ENCODE measurements at places on chromosomes 6 and 20. TPM values are rescaled to one million over a fixed set of nuclear protein-coding genes. Genes with fewer than 3 reads are reported as not detected.

GRCh38 chr6:389622-390021, 1.9 kb upstream of the IRF4 start:
- DNase-seq = no peak

MYLK4 gene
- 0.61 TPM for total RNA-seq

DNA sequence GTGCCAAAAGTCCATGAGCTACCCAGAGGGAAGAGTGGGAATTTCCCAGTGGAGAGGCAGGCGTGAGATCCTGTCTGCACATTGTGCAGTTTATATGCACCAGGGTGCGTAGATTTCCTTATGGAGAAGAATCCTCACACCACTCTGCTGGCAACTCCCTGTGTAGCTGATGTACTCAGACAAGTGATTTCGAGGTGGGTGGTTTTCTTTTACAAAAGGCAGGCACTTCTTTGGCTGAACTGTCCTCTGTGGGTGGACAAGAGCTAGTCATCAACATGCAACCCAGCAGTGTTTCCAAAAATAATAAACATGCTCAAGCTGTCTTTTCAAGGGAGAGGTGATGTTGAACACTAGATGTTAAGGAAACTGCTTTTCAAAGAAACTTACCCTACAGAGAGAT, 121.7 kb upstream of the NXT1 start:
- peak; percentile 18 for DNase-seq

GRCh38 chr6:63804381-63804956, 168.9 kb downstream of the PHF3 start:
- DNase-seq = no peak

- DNase-seq = no peak
Observed at GRCh38 chr6:143955971-143956370, 52.1 kb downstream of the PLAGL1 start.

DNA sequence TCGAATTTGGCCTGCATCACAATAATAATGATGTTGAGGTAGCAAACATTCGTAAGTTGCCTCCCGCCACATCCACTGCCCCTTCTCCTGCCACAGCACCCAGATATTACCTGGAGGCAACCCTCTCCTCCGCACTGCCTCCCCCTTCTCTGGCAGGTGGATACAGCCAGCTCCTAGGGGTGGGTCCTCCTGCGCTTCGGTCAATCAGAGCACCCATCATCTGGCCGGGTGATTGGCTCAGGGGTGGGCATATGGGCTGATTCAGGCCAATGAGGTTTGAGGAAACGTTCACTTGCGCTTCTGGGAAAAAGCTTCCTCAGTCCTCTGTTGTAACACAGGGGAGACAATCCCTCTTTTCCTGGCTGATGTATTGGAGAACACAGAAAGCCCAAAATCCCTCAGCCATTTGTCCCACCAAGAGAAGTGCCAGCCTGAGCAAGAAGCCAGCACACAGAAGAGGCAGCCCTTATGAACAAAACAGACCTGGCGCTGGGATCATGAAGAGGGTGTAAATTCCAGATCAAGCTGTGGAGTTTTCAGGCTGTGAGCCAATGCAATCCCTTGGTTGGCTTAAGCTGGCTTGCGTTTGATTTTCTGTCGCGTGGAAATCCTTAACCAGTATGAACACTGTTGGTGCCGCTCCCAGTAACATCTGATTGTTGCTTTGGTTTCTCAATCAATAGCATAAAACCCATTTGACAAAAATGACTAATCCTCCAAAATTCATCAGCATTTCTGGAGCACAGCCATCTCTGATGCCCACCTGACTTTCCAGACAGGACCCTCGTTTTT, 82.2 kb downstream of the PRDM1 start:
- DNase-seq = no peak

LAMA5 gene
- total RNA-seq = 126 TPM

CNR1 gene
- 16.7 TPM for total RNA-seq

DNA sequence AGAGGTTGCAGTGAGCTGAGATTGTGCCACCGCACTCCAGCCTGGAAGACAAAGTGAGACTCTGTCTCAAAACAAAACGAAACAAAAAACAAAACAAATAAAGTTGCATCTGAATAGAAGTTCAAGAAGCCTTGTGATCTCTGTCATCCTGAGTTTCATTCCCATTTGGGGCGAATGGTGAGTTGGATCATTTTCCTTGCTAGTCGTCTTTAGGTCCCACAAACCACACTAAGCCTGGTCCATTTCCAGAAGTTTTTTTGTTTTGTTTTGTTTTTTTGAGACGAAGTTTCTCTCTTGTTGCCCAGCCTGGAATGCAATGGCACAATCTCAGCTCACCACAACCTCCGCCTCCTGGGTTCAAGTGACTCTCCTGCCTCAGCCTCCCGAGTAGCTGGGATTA, 33.8 kb downstream of the ZNF217 start:
- no peak for DNase-seq

GRCh38 chr6:127606131-127606562, 29.2 kb downstream of the C6orf58 start:
- no peak for DNase-seq

BPIFA1 gene
- not detected for total RNA-seq

MYB gene
- 0.16 TPM for total RNA-seq

DNA sequence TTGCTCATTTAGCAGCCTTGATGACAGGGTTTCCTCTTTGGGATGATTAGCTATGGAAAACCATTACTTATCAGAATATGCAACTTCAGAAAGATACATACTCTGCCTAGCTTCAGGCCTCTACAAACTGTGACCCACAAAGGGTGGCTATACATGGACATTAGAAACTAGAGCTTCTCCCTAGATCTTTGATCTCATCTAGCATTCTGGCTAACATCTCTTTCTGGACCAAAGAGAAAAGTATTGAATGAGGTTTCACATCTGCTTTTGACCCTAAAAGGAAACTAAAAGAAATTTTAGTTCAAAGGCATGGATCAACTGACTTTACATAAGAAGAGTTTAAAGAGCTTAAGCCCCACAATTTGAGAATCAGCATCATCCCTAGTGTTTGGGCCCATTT, 12.4 kb upstream of the HMGN3 start:
- no peak for DNase-seq

GRCh38 chr20:25984933-25985332, 288.3 kb upstream of the ZNF337 start:
- peak; percentile 88 for DNase-seq

- peak; percentile 60 for DNase-seq
Observed at GRCh38 chr20:2703716-2704475, 11.3 kb downstream of the EBF4 start.

All from mesenteric fat pad (tissue), 1 donor.